Stimulated activated naive CD4-positive, alpha-beta T cell treated with Interleukin-2 at 50 U/mL for 16 hours (primary cell): ENCODE measurements at places on chromosomes 11 and 22.
A peak's percentile ranks its signal among the peaks of the same experiment; 100 is the strongest.

DNA sequence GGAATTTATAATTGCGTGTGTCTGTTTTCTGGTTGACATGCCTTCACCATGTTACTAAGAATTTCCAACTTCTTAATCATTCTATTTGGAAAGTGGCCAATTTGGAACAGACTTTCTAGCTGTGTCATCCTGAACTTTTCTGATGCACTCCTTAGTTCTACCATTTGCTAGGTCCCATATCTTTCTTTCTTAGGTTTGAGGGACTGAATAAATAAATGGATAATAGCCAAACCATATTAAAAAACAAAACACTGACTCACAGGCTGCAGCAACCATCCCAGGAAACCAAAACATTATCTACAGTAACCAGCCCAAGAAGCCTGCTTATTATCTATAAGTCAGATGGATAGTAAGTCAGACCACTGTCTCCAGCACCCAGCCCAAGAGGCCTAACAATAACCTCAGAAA lies 57.5 kb upstream of the PLET1 start:
- no peak for DNase-seq

DNA sequence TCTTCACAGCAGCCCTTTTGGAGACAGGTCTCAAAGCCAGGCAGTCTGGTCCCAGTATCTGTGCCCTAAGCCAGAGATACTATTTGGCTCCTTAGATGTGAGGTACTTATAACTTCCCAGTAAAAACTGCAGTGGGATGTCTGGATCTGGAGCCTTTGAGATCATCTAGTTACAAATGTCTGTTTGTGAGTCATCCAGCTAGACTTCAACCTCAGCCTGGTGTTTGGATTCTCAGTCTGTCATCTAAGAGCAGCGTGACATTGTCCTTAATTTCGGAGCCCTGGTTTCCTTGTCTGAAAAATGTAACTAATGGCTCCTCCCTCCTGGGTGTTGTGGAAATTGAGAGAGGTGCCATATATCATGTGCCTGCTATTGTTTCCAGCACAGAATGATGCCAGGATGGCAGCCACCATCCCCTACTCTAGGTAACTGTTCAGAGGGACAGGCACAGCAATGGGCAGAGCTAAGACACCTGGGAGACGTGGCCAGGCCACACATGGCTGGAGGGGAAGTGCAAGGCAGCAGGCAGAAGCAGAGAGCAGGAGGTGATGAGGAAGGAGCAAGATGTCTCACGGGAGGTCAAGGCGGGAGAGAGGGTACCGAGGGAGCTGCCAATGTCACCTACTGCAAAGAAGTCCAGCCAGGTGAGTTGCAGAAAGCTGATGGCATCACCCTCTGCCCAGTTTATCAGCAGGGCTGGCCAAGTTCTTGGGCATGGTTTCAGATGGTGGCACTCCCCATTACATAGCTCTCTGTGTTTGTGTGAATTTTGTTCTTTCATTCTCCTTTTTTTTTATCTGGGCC lies 20.6 kb upstream of the ST3GAL4 start:
- no peak for DNase-seq

GRCh38 chr22:43474161-43475101 lies 62.6 kb downstream of the MPPED1 start:
- no peak for DNase-seq

DNA sequence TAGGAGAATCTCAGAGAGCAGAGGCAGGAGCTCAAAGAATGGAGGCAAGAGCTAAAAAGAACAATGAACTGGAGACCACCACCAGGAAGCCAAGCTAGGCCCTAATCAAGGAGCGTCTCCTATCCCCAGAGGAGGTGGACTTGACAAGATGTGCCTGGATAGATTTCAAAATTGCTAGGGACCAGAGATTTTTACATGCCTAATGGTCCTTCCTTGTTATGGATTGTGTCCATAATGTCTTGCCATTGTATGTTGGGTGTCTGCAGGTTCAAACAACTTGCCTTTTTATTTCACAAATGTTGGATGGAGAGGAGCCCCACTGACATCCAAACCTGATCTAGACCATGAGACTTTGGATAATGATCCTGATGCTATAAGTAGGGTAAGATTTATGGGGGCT lies 88.2 kb upstream of the TP53I11 start:
- no peak for DNase-seq

- DNase-seq: no peak
These were observed at the start of gene OR51T1 for GRCh38 chr11:4881860-4882500. OR51T1 (plus strand) TSS chr11:4881900; CDS start chr11:4881900, 0 bp downstream.

- peak; percentile 43 for DNase-seq
These were observed 80.8 kb downstream of the ZC3H12C start for GRCh38 chr11:110173811-110174644.

DNA sequence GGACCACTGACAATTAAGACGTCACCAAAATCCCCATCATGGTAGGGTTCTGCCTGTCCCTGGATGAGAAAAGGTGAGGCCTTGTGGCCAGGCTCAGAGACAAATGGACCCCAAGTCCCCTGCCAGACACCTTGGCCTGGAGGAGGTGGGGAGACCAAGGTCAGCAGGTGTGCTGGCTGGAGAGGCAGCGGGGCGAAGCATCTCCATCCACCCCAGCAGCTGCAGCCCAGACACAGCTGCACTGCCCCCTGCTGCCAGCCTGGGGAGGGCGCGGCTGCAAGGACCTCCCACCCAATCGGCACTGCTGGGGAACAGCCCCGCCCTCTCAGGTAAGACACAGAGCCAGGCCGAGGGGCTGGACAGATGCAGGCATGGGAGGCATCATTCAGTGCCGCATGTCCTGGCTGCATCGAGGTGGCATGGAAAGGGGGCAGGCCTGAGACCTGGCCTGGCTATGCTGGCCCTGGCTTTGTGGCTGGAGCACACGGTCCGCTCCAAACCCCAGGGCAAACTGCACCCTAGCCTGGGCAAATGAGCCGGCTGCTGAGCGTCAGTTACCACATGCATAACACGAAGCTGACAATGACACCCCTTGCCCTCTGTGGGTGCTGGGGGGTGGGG lies 12.2 kb upstream of the MFNG start:
- DNase-seq: peak; percentile 63

GRCh38 chr11:122468965-122469364 lies 186.6 kb upstream of the UBASH3B start:
- DNase-seq: no peak

DNA sequence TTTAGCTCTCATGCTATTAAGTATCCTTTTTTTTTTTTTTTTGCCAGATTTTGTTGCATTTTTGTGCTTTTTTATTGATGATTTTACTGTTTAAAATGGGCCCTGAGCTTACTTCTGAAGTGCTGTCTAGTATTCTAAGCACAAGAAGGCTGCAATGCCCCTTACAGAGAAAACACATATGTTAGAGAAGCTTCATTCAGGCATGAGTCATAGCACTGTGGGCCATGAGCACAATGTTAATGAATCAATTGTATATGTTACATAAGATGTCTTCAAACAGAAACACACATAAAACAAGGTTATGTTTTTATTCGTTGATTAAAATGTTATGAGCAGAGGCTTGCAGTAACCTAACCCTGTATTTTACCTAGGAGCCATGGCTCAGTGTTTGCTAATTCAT lies 117.8 kb upstream of the C11orf87 start:
- no peak for DNase-seq
